Retina (tissue), 1 donor: ENCODE measurements at places on chromosomes 7 and 10.

GRCh38 chr10:5555881-5556280 is 31.1 kb downstream of the CALML3 start:
- no peak for DNase-seq

DNA sequence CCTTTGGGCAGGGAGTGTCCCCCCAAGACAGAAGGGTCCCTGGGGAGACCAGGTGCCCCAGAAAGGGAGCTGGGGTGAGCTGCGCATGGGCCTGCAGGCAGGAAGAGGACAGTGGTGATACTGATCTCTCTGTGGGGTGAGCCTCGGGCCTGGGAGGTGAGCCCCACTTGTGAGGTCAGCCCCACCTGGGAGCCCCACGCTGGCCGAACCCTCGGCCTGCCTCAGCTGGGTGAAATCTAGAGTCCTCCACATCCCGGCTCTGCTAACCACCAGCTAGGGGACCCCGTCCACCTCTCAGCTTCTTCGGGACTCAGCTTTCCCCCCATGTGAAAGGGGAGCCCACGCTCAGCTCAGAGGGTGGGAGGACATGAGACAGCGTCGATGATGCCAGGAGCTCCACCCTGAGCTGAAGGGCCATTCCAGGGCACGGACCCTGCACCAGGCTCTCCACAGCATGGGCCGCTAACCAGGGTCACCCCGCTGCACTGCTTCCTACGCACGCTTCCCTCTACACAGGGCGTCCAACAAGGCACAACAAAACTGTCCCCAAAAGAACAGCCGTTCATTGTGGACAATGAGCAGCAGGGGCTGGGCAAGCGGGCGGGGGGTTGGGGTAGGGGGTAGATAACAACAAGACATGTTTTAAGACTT is 48.7 kb downstream of the CAMK2B start:
- peak; percentile 58 for DNase-seq

- no peak for DNase-seq
These were observed 9.1 kb upstream of the SLC29A3 start for GRCh38 chr10:71309919-71310318.

- DNase-seq = no peak
These were observed 27.3 kb upstream of the WDFY4 start for GRCh38 chr10:48657416-48657815.

- no peak for DNase-seq
These were observed 130.9 kb downstream of the TES start for GRCh38 chr7:116340943-116341907.

GRCh38 chr10:79182781-79183467 is 114.2 kb downstream of the ZMIZ1 start:
- DNase-seq = no peak

DNA sequence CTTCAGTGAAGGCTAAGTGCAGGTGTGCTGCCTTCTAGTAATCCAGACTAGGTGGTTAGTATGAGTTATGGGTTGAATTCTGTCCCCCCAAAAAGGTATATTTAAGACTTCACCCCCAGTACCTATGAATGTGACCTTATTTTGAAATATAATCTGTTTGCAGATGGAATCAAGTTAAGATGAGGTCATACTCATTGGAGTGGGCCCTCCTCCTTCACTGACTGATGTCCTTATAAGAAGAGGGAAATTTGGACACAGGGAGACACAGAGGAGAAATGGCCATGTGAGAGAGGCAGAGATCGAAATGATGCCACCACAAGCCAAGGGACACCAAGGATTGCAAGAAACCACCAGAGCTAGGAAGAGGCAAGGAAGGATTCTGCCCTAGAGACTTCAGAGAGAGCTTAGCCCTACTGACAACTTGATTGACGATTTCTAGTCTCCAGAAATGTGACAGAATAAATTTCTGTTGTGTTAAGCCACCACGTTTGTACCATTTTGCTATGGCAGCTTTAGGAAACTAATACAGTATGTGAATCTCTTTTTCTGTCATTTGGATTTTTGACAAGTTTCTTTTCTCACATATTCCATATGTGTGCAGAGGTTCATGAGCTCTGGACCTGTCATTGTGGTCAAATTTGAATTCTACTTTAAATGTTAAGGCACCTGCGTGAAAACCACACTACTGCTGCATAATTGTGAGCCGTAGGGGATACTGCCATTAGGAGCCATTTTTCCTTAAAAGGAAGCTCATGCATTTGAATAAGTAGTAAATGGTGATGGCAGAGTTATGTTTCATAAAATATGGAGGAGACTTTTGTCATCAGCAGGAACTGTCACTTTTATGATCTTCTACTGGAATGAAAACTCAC is 2.6 kb upstream of the RPA3 start:
- no peak for DNase-seq

DNA sequence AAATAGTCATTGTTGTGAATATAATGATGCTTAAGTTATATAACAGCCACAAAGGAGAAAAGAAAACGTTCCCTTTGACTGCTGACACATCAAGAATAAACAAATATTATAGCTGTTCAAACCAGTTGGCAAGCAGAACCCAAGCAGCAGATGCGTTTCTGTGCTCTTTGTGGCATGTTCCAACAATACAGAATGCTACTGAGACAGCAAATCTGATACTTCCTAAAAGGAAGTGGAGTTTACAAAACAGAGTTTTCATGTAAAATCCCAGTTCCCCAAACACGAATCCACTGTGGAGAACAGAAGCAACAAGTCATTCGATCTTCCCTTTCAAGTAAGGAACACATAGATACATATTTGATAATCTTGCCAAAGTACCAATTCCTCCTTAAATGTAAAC is 170.9 kb upstream of the ASAH2 start:
- DNase-seq = no peak

DNA sequence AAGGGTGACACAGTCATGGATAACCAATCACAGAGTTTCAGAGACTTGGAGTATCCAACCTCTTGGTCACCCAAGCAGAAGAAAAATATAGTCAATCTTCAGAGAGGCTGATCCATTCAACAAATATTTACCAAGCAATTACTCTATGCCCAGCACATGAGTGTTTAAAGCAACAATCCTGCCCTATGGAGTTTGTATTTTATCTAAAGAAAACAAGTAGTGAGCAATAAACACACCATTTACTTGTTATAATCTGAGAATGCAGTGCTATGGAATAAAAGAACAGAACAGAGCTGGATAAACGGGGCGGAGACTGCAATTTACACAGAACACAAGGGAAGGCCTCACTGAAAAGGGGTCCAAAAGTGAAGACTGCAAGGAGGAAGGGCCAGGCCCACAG is 63.8 kb downstream of the GRB10 start:
- no peak for DNase-seq
